Breast epithelium (tissue), 4 donors: ENCODE measurements at places on chromosomes 2 and 18. TPM values are rescaled to one million over a fixed set of nuclear protein-coding genes. Genes with fewer than 3 reads are reported as not detected.

The FAM124B gene
- total RNA-seq, result 7.9 TPM

The ASB18 gene
- not detected for total RNA-seq

The ELOA2 gene
- not detected for total RNA-seq

The CYP26B1 gene
- 3.8 TPM for total RNA-seq

The HAAO gene
- 5.9 TPM for total RNA-seq

The OR6B3 gene
- total RNA-seq, result not detected

The C2orf72 gene
- total RNA-seq, result 0.16 TPM

The LYPD6 gene
- total RNA-seq, result 17.7 TPM

The C2orf15 gene
- total RNA-seq, result 1.6 TPM

The TMEM169 gene
- total RNA-seq, result not detected

The SERPINB10 gene
- not detected for total RNA-seq

The SGPP2 gene
- total RNA-seq, result 1.3 TPM

The TEX44 gene
- not detected for total RNA-seq

The GALNT14 gene
- 4.3 TPM for total RNA-seq

The RPRM gene
- not detected for total RNA-seq

The FAM237A gene
- total RNA-seq, result not detected

The GPR17 gene
- total RNA-seq, result not detected

The SLC40A1 gene
- total RNA-seq, result 162 TPM

The OTOS gene
- total RNA-seq, result not detected

The DSC3 gene
- total RNA-seq, result 54.3 TPM

The CRYBA2 gene
- not detected for total RNA-seq

The CKAP2L gene
- total RNA-seq, result 0.96 TPM

The TRIM43 gene
- total RNA-seq, result not detected

The INHA gene
- total RNA-seq, result 0.64 TPM

The SERPINB4 gene
- total RNA-seq, result not detected

The TNFRSF11A gene
- total RNA-seq, result 6.4 TPM

The RAMP1 gene
- 25.9 TPM for total RNA-seq

The ITGB6 gene
- 16.7 TPM for total RNA-seq

The RTP5 gene
- 0.15 TPM for total RNA-seq

The DGUOK gene
- 35.4 TPM for total RNA-seq

The SERPINB3 gene
- total RNA-seq, result not detected

The RAX gene
- not detected for total RNA-seq

The SNRNP200 gene
- total RNA-seq, result 111 TPM

The HOXD12 gene
- total RNA-seq, result not detected

The PCARE gene
- not detected for total RNA-seq

The PLGLB1 gene
- 6.0 TPM for total RNA-seq

The ONECUT2 gene
- total RNA-seq, result under 0.01 TPM

The TXNDC2 gene
- not detected for total RNA-seq

The NDC80 gene
- 0.98 TPM for total RNA-seq

The RAB11FIP5 gene
- 26.5 TPM for total RNA-seq

The SEPTIN10 gene
- total RNA-seq, result 93.5 TPM

The UGT1A9 gene
- total RNA-seq, result not detected

The RFX8 gene
- 2.3 TPM for total RNA-seq

The GREB1 gene
- total RNA-seq, result 5.4 TPM

The ACOXL gene
- total RNA-seq, result not detected

The CFAP210 gene
- 3.4 TPM for total RNA-seq

The SERPINB11 gene
- total RNA-seq, result not detected

The CD8B gene
- total RNA-seq, result 0.64 TPM

The GAREM2 gene
- total RNA-seq, result 1.2 TPM

The NT5C1B gene
- not detected for total RNA-seq

The DES gene
- 29.6 TPM for total RNA-seq

The TLX2 gene
- not detected for total RNA-seq

The MSGN1 gene
- not detected for total RNA-seq
